Inflammatory macrophage (primary cell): ENCODE measurements at places on chromosomes 11 and 22.
A peak's percentile ranks its signal among the peaks of the same experiment; 100 is the strongest.

DNA sequence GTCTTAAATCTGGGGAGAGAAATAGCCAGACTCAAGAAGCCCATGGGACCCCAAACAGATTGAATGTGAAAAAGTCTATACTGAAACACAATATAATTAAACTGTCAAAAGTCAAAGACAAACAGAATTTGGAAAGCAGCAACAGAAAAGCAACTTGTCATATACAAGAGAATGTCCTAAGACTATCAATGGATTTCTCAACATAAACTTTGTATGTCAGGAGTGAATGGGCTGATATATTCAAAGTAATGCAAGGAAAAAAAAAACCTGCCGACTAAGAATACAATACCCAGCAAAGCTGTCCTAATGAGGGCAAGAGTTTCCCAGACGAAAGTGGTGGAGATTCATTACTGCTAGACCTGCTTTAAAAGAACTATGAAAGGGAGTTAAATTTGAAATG lies 73.2 kb downstream of the TBC1D22A start:
- no peak for DNase-seq

- DNase-seq = no peak
Observed at GRCh38 chr11:79822766-79823165, 381.9 kb upstream of the TENM4 start.

DNA sequence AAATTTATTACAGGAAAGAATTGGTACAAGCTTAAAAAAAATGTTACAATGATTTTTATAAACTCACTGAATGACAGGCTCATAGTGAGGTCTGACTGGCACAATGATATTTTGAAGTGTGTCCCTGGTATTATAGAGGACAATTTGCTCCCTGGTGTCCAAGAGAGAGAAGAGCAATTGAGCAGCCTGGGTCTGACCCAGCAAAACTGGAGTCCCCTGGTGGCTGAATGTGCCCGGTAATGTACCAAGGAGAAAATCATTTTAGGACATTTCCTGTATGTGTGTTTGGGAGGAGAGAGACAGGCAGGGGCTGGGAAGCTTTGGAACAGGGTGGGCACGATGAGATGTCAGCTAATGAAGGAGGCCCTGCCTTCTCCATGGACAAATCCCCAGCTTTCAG lies 125.3 kb downstream of the APOL5 start:
- peak; percentile 40 for DNase-seq

DNA sequence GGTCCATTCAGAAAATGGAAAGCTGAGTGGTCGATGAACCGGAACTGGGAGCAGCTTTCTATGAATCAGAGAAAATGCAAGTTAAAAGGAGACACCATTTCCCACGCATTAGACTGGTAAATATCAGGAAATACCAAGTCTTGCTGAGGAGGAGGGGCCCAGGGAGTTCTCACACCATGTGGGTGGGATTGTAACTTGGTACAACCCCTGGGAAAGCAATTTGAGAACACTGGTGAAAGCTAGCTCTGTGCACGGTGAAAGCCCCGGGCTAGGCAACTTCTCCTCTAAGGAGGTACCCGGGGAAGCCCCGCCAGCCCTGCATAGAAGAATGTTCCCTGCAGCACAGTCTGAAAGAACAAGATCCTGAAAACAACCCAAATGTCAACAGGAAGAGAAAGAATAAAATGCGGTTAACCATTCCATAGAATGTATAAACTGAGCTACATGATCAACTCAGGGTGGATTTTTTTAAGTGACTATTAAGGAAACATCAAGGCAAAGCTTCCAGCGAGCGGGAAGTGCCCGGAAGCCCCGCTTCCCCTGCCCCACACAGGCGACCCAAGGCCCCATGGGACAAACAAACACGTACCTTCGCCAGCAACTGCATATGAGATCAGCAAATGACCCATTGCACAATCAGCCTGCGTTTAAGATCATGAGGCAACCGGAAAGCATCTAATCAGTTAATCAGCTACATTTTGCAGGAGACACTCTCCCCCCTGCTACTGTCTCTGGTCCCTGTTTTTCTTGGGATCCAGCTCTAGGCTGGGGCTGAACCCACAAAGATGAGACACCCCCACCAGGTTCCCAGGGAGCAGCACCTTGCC lies 11.3 kb downstream of the SHANK2 start:
- DNase-seq = peak; percentile 7

DNA sequence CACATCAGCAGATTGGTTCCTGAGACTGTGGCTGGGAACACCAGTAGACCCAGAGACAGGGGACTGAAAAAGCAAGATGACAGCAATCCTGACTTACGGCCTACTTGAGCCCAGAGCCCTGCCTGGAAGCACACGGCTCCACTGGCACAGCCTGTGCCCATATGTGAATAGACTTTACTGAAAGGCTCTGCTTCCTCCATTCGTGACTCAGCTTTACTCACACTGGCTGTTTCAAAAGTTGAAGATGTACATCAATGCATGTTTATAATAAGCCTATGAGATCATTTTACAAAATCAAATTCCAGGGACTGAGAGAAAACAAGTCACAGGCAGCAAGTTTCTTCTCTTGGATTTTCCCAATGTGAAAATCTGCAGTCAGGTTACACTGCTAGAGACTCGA lies 134.6 kb upstream of the TEAD1 start:
- DNase-seq = no peak

DNA sequence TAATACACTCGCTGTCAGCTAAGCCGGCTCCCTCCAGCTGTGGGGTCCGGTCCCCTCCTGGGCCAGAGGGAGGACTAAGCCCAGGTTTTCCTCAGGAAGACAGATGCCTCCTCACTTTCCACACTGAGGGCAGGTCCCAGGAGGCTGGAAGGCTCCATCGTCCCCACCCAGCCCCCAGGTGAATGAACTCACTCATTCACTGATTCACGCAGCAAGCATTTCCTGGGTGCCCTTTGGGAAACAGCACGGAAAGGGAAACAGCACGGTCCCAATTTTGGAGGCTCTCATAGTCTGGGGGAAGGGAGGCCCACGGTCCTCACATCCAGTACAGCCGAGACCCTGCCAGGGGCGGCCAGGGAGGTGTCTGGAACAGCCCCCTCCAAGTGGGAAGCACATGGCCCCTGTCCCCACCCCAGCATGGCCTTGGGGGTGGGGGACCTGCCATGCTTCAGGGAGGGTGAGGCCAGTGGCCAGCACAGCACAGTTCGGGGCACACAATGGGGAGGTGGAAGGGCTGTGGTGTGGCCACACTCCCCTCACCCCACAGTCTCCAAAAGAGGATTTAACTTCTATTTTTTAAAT lies 9.3 kb upstream of the TH start:
- DNase-seq = no peak

DNA sequence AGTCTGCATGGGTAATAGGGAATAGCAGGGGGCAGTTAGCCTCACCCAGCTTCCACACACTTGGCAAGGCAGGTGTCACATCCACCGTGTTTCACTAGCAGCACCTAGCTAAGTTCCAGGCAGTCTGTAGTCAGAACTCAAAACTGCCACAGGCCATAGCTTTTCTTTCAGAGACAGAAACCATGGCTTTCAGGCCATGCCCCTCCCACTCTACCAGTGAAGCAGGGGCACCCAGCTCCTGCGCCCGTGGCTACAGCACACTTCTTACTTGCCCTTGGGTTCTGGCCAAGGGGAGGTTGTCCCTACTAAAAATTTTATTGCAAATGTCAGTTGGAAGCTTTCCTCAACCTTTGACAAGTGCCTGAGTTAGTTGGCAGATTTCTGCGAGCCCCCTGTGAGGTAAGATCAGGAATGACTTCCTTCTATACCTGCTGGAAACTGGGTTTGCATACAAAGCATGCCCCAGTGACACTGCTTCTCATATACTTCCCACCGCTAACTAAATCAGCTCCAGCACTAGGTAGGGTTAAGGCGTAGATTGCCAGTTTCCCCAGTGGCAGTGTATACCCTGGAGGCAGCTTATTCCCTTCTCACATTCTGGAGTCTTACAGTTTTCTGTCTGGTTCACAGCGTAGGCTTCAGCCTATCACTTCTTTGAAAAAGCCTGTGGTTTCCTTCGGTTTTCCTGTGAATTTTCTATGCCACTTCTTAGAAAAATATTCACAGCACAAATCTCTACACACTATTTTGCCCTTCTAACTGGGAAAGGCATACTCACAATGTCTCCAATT lies 139.0 kb upstream of the LUZP2 start:
- no peak for DNase-seq

- DNase-seq = peak; percentile 94
Observed at GRCh38 chr11:73376160-73376802, at the start of gene RELT. TSS of gene RELT (plus strand) at chr11:73376399. CDS start at chr11:73389137, 12,738 bp downstream.

DNA sequence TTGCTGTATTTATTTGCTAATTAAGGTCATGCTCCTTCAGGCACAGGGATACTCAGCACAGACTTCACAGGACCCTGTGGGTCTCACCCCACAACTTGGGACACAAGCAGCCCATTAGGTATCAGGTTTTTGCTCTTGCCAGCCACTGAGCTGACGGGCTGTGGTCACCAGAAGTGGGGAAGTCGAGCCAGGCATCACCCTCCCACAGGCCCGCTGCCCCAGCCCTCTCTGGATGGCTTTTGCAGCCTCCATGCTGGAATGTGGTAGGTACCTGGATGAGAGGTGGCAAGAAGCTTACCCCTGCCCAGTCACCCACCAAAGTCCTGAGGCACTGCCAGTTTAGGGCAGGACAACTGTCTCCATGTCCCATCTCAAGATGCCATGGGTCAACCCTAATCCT lies 88.4 kb downstream of the PAX6 start:
- no peak for DNase-seq

- DNase-seq = peak; percentile 91
Observed at GRCh38 chr11:35308157-35308556, 111.2 kb downstream of the SLC1A2 start.

DNA sequence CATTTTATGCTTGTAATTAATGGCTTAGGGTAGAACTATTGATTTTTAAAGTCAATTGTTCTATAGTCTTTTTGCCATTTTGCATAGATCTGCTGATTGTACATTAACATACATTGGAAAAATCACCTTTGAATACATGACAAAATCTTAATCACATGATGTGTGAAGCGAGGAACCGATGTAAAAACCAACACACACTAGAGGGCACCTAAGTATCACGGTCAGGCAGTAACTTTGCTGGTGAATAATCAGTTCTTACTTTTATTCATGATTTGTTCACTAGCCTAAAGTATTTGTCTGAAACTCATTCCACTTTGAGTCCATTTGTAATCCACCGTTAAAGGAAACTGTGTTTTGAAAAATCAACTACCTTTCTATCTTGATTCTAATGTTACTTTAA lies 28.2 kb downstream of the JHY start:
- DNase-seq = peak; percentile 1

GRCh38 chr11:64892411-64892831 lies 14.0 kb upstream of the EHD1 start:
- DNase-seq = no peak
